ENCODE measurements at places on chromosomes 12 and 14. TPM values are rescaled to one million over a fixed set of nuclear protein-coding genes. Genes with fewer than 3 reads are reported as not detected.
A peak's percentile ranks its signal among the peaks of the same experiment; 100 is the strongest.

GRCh38 chr12:88017964-88018363 is 11.2 kb downstream of the C12orf50 start:
- no peak for DNase-seq

- no peak for DNase-seq
These were observed 110.3 kb downstream of the HMGA2 start for GRCh38 chr12:65934480-65935115.

DNA sequence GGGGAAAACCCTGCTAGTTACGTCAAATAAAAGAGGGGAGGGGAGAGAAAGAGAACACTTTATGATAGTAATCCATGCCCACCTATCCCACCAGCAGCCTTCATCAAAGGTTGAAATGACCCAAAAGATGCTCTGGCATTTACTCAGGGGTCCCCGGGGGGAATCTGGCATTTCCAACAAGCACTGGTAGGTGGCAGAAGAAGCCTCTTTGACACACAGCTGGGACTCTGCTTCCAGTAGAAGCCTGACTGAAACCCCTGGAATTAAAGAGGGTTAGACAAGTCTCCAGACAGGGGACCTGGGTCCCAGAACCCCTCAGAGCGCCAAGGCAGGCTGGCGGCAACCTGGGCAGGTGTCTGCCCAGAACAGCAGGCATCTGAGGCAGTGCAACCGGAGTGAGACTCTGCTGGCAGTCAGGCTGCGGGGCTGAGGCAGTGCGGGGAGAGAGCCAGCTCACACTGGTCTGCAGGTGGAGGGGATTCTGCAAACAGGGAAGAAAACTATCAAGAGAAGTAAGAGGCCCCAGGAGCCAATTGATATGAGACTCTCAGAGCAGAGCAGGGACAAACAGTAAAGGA is 85.0 kb upstream of the CAPRIN2 start:
- no peak for DNase-seq

DNA sequence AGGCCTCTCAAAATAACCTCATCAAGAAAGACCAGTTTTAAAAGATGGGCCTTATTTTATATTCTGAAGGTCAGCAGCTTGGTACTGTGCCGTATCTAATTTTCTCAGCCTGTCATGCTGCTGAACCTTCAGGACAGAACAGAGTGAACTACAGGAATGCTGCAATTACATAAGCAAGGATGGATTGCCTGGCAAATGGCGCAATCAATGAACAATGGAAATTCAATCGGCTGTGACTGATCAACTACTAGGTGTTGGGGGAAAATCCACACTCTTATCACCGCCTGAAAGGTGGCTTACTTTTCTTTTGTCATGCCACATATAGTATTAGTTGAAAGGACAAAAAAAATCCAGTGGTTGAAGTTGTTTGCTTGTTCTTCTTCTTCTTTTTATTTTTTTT is 8.5 kb downstream of the ACSS3 start:
- DNase-seq, result no peak

Gene BIN2
- 22.9 TPM for total RNA-seq

- no peak for DNase-seq
These were observed 10.4 kb upstream of the OSBPL8 start for GRCh38 chr12:76569685-76570604.

Gene C3AR1
- total RNA-seq, result 42.2 TPM

GRCh38 chr12:10673659-10674384 is at the start of gene STYK1:
Gene STYK1 (minus strand): TSS chr12:10674052. CDS start chr12:10634618, 39,434 bp downstream.
- peak; percentile 22 for DNase-seq

- no peak for DNase-seq
These were observed 552.5 kb downstream of the DIO2 start for GRCh38 chr14:79658769-79659168.

GRCh38 chr14:99359906-99360305 is 87.9 kb upstream of the BCL11B start:
- no peak for DNase-seq

DNA sequence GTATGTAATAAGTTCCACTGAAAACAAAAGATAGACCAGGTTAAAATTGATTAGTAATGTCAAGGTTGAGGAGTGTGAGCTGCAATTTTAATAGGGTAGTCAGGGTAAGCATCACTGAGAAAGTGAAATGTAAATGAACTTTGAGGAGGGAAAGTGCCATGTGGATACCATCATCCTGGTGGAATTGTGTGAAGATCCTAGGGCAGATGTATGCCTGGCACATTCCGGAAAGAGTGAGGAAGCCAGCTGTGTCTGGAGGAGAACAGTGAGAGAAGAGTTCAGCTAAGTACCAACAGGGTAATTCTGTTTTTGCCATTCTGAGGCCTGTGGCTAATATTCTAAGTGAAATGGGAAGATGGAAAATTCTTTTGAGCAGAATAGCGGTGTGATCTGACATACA is 2.9 kb upstream of the CLEC2A start:
- no peak for DNase-seq

DNA sequence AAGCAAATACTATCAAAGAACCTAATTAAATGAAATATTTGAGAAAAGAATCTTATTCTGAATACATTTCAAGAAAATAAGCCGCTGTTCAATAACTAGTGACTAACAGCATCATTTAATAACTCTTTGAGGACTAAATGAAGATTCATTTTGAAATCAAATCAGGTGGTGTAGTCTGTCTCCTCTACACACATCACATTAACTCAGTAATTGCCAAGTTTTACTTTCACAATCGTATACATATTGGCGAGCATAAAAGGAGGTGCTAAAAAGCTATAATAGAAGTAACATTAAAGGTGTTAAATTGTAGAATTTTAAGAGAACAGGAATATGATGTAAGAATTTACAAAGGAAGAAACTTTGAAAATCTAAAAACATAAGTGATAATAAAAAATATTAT is 185.1 kb downstream of the MDGA2 start:
- DNase-seq, result no peak

DNA sequence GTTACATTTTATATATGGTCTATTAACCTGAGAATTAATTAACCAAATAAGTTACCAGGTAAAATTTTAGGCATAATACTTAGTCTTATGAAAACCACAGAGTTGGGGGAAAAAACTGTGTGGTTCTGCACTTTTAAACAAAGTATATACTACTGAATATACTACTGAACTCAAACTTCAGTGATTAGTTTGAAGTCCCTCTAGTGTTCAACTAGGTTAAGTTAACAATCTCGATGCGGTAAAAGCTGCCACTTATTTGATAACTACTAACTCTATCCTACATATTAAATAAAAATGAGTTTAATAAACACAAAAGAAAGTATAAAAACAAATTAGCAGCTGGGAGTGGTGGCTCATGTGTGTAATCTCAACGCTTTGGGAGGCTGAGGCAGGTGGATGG is 56.7 kb downstream of the MED13L start:
- DNase-seq, result no peak

- no peak for DNase-seq
These were observed 32.6 kb downstream of the NUAK1 start for GRCh38 chr12:106106061-106106566.

Gene CLEC4D
- total RNA-seq, result 4.5 TPM

DNA sequence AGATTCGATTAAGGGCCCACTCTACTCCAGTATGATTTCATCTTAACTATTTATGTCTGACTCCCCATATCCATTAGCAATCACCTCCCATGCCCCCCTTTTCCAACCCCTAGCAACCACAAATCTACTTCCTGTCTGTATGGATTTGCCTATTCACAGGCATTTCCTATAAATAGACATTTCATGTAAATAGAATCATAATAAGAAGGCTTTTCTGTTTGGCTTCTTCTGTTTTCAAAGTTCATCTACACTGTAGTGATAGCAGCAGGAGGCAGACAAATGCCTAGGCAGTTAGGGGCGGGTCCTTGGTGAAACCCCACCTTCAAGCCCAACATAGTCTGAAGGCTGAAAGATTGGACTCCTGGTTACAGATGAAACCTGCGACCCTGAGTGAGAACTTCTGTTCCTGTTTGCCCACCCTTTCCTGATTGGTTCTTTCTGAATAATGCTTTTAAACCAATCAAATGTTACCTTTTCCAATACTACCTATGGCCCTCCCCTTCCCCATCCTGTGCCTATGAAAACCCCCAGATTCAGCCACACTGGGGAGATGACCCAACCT is 62.1 kb upstream of the HECTD1 start:
- DNase-seq, result no peak

DNA sequence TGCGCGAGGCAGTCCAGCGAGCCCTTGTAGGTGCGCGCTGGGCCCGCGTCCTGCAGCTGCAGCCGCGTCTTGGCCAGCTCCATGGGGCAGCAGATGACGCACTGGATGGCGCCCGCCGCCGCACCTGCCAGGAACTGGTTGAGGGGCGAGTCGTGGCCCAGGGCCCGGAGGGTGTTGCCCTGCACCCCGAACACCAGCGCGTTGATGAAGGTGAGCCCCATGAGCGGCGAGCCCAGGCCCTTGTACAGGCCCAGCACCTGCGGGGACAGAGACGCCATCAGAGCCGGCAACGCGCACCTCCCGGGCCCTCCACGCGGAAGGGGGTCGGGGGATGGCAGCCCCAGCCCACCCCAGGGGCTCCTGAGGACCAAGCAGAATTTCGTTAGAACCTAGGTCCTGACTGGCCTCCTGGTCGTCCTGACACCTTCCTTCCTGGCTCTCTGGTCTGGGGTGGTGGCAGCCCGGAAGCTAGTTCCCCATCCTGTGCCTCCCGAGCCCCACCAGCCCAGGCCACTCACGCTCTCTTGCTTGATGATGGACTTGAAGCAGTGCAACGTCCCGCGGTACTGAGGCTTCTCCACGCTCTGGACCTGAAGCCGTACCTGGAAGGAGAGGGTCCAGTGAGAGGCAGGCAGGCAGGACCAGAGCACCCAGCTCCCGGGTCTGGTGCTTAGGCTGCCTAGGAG is 13.3 kb downstream of the SLC25A29 start:
- no peak for DNase-seq

GRCh38 chr12:87302126-87302745 is 727.0 kb downstream of the C12orf50 start:
- DNase-seq, result no peak

Gene TMEM52B
- 1.3 TPM for total RNA-seq

GRCh38 chr14:20215196-20215595 is 8.3 kb upstream of the OR11H6 start:
- no peak for DNase-seq

DNA sequence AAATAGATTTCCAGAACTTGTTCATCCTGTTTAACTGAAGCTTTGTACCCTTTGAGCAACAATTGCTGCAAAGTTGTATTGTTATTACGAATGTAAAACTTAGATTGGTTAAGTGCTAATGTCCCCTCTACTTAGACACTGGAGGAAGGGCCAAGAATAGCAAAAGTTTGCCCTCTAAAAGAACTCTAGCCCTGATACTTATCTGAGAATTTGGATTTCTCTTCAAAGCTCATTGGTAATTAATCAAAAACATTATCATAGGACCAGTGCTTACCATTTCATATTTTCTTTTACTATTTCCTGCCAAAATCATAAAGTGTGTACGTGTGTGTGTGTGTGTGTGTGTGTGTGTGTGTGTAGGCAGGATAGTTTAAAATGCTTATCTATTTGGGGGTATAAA is 58.2 kb downstream of the LMNTD1 start:
- peak; percentile 28 for DNase-seq

GRCh38 chr14:104638190-104638589 is 33.6 kb upstream of the TMEM179 start:
- DNase-seq, result no peak

Gene SLC4A8
- 4.8 TPM for total RNA-seq

DNA sequence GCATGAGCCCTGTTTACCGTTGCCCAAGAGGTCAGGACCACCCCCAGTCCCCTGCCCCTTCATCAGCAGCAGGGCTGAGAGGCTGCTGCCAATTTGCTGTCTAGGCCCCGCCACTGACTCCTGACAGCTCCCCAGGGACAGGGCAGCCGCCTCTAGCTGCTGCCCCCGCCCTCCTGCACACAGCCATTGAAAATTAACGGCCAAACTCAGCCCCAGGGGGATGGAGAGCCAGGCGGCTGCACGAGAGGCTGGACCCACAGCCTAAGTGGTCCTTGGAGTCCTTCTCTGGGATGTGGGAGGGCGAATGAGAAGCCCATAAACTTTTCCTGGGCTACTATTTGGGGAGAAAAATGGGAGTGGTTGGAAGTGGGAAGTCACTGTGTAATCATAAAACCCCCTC is 4.6 kb downstream of the FOXN4 start:
- DNase-seq, result no peak

DNA sequence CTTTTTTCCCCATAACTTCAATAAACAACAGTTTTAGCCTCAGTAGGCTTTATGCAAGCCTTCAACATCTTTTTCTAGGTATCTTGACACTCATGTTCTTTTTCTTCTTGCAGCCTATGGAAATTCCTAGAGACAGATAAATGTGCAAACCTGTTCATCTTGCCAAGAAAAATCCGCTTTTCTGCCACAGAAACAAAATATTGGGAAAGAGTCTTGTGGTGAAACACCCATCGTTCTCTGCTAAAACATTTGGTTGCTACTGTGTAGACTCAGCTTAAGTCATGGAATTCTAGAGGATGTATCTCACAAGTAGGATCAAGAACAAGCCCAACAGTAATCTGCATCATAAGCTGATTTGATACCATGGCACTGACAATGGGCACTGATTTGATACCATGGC is 295.9 kb downstream of the ZFP36L1 start:
- DNase-seq, result peak; percentile 61

Gene LBHD2
- total RNA-seq, result not detected

Gene SYCP3
- total RNA-seq, result 0.46 TPM

- peak; percentile 70 for DNase-seq
These were observed 738 bp downstream of the CKAP4 start for GRCh38 chr12:106246891-106247673.

DNA sequence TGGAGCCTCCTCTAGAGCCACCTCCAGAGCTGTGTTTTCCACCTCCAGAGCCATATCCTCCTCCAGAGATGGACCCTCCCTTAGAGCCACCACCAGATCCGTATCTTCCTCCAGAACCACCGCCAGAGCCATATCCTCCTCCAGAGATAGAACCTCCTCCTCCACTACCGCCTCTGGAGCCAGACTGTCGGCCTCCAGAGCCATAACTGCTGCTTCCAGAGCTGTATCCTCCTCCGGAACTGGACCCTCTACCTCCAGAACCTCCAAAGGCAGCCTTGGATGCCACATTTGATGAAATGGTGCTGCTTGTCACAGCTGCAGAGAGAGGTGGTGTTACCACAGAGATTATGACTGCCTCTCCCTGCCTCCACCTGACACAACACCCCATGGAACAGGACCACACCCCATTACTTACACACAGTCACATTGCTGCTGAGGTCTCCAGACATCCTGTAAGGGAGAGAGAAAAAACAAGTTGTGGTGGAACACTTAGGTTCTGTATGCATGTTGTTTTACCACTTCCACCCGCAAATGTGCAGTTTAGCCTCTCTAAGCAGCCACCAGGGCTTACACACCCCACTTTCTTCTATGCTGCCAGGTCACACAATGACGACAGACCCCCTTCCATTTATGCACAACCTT is 6.8 kb downstream of the KRT2 start:
- DNase-seq, result no peak

GRCh38 chr12:9673404-9674225 is 4.1 kb downstream of the CLEC2D start:
- DNase-seq, result peak; percentile 65

- DNase-seq, result no peak
These were observed 22.8 kb downstream of the ITPK1 start for GRCh38 chr14:93092606-93093556.

DNA sequence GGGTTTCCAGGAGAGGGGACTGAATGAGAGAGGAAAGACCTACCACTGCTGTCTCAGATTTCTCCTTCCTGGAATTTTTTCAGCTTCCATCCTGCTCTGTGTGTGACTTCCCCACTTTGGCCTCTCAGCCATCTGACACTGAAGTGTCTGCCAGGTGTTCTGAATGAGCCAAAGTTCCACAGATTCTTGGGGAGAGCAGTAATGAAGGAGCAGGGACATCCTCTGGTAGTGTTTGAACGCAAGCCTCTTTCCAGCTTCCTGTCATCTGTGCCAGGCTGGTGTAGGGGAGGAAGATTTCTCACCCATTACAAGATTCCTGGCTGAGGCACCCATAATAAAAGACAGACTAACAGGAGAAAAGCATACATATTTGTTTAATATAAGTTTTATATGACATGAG is 141.7 kb upstream of the NRXN3 start:
- DNase-seq, result no peak

Gene TAS2R19
- 3.2 TPM for total RNA-seq
